ENCODE measurements at places on chromosomes 12 and 14.

GRCh38 chr12:30015631-30016337, 232.0 kb upstream of the TMTC1 start:
- DNase-seq: no peak

- DNase-seq: no peak
Observed at GRCh38 chr12:81968421-81968820, 209.3 kb upstream of the PPFIA2 start.

DNA sequence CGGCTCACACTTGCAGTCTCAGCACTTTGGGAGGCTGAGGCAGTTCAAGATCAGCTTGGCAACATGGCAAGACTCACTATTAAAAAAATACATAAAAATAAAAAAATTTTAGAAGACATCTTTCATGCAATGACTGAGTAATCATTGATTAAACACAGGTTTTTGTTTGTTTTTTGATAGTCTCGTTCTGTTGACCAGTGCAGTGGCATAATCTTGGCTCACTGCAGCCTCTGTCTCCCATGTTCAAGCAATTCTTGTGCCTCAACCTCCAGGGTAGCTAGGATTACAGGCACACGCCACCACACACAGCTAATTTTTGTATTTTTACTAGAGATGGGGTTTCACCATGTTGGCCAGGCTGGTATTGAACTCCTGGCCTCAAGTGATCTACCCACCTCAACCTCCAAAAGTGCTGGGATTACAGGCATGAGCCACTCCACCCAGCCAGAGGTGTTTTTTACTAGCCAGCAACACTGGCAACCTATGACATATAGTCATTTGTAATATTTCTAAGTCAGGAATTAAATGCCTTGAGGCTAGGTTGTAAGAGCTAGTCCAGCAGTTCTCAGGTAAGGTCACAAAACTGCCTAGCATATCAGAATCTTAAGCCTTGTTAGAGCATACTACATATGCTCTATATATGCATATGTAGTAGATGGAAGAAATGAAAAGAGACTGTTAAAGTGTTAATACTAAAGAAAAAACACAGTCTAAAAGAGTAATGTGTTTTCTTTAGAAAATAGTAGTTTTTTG, 27.1 kb downstream of the HECTD1 start:
- no peak for DNase-seq

GRCh38 chr14:100076133-100076532, 10.9 kb downstream of the EVL start:
- no peak for DNase-seq

GRCh38 chr12:132130690-132131089, 13.4 kb downstream of the DDX51 start:
- no peak for DNase-seq

DNA sequence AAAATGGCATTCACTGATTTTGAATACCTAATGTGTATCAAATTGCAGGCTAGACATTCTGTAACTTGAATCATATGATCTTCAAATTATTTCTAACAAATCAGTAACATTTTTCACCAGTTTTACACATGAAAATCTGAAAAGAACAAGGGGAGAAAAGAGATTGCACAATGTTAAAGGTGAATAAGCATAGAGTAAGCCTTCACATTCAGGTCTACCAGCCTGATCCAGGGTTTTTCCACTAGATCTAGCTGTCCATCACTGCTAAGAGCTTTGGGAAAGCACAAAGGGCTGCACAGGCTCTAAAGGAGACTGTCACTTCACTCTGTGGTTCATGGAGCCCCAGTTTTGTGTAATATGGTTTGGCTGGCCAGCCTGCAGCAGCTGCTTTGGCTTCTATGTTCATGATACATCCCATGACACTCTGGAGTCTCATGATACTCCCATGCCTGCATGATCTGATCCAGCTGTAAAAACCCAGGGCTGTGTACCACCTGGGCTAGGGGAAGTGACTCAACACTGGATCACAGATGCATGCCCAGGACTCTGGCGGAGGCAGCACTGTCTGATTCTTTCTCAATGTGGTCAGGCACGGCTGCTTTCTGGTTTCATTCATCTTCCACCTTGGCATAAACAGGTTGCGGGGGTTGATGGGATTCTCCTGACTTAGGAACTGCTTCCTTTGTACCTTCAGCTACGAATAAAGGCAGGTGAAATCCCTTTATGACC, 859.7 kb downstream of the GALC start:
- DNase-seq: peak; percentile 29

DNA sequence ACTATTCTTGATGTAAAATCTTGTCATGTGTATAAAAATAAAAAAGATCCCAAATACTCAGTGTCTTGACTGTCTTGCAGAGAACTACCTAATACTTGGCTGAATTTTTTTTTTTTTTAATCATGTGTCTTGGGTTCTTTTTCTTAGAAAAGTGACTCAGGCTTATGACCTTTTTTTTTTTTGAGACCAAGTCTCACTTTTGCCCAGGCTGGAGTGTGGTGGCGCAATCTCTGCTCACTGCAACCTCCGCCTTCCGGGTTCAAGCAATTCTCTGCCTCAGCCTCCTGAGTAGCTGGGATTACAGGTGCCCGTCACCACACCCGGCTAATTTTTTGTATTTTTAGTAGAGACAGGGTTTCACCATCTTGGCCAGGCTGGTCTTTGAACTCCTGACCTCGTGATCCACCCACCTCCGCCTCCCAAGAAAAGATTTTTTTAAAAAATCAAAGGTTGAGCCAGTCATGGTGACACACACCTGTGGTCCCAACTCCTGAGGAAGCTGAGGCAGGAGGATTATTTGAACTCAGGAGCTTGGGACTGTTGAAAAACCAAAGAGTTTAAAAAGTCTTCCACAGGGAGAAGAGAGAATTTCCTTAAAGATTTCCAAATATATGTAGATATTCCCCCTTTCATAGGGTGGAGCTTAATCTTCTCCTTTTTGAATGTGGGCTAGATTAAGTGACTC, 17.7 kb upstream of the TDG start:
- no peak for DNase-seq

GRCh38 chr12:92257261-92257660, 111.6 kb upstream of the BTG1 start:
- DNase-seq: no peak

DNA sequence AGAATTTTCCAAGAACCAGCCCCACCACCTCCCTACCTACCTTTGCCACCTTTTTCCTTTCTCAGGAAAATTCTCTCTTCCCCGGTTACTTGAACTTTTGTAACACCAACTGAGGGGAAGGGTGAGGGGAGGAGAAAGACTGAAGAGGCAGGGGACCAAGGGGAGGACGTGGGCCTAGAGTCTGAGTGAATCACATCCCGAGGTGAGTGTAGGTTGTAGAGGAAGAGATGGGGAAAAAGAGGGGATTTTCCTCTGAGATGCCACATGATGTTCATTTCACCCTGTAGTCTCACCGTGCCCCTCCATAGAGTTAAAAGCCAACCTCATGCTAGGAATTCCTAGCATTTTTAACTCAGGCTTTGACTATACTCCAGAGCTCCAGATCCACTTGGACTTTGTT, 311.8 kb downstream of the RPAP3 start:
- no peak for DNase-seq

DNA sequence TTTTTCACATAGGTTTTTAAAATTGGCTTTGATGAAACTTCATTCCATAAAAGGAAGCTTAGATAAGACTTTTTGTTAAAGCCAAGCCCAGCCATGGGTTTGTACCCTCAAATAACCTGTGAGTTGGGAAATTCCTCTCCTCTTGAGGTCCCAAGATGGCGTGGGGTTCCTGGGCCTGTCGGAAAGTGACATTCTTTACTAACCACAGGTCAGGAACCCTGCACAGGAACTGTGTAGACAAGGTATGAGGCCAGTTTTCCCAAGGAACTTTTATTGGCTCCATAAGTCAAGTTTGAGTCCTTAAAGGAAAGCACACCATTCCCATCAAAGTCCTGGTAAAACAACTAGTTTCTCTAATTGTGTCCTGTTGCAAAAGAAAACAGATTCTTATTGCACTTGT, 65.0 kb upstream of the AMN start:
- no peak for DNase-seq

- DNase-seq: no peak
Observed at GRCh38 chr12:103462675-103463074, 33.1 kb downstream of the C12orf42 start.

DNA sequence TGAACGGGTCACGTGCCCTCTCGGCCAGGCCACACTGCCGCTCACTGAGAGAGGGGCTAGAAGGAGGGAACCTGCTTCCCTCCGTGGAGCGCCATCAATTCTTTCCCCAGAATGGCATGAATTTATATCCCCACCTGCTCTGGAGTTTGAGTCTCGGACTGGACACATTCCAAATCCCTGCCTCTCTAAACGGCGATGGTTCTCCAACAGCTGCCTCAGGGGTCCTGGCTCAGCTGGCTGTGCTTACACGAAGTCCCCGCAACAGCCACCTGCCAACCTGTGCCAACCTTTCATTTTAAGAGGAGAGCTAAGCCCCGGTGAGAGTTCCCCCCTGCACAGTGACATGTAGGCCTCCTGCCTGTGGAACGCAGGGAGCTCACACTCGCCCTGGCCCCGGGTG, 73.2 kb downstream of the RIMBP2 start:
- no peak for DNase-seq

GRCh38 chr12:4626543-4626942, 22.3 kb downstream of the AKAP3 start:
- no peak for DNase-seq

DNA sequence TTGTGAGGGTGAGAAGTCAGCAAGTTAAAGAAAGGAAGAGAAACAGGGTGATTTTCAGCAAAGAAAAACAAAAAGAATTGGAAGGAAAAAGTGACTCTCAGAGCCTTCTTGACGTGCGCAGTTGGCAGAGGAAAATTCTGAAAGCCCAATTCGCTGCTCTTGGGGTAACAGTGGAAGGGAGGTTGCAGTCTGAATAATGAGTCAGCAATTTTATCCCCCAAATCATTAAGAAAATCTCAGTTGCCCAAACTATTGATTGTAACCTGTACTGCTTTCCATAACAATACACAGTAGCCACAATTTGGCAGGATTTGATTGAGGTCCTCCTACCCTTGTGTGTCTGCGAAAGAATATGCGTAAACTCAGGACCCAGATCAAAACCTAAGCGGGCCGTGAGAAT, 309.1 kb downstream of the EMP1 start:
- no peak for DNase-seq

DNA sequence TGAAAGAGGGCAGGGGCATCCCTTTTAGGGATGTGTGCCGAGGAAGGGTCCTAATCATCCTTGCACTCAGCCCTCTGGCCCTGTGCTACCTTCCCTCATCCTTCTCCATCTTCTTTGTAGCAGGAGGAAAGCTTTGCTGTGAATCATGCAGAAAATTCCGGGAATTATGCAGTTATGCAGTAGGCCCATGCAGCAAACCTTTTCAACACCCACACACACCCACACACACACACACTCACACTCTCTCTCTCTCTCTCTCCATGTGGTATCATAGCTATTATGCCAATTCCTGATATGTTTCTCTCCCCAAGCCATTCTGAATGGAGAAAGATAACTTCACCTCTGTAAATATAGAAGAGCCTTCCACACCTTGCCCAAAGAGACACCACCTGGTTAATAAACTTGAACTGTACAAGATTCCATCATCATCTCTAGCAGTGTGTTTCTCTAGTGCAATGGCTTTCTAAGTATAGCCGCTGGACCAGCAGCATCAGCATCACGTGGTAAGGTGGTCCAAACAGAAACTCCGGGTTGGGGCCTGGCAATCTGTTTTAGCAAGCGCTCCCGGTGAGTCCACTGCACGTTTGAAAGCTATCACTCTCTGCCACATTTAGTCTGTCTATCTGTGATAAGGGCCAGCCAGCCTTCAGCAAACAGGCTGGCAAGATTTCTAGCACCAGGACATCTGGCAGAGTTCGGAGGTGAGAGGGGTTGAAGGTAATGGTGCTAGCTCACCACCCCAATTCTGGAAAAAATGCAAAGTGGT, 57.6 kb downstream of the MDM2 start:
- DNase-seq: no peak

GRCh38 chr12:107415834-107416233, 269.8 kb upstream of the PWP1 start:
- DNase-seq: no peak

DNA sequence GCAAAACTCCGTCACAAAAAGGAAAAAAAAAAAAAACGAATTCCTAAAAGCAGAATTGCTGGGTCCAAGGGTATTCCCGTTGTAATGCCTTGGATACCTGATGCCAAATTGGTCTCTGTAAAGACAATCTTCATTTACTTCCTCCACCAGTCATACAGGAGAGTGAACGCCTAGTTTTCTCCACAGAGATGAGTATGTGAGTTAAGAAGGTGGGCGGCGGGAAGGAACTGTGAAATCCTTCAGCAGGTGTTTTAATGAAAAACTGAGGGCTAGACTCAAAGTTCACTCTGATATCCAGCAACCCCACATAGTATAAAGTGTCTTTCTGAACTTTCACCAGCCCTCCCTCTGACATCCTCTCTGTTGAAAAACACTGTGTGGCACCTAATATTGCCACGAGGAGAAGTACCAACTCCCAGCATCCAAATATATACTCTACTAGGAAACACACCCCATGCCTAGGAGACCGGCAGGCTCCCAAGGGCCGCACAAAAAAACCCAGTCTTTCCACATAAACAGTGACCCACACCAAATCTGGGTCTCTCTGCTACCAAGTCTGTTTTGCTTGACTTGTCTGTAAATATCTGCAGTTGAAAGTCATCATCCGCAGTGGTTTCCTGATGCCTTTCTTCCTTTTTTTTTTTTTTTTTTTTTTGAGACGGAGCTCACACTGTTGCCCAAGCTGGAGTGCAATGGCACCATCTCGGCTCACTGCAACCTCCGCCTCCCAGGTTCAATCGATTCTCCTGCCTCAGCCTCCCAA, 30.3 kb upstream of the FOXN3 start:
- no peak for DNase-seq
